ENCODE measurements at places on chromosomes 3 and 15. TPM values are rescaled to one million over a fixed set of nuclear protein-coding genes. Genes with fewer than 3 reads are reported as not detected.
A peak's percentile ranks its signal among the peaks of the same experiment; 100 is the strongest.

GRCh38 chr3:134597390-134597970 lies 53.3 kb downstream of the KY start:
- DNase-seq = no peak

GRCh38 chr15:75661100-75661755 lies 13.5 kb downstream of the SNX33 start:
- DNase-seq = peak; percentile 59

- DNase-seq = no peak
Observed at GRCh38 chr3:152380043-152380442, 111.3 kb downstream of the MBNL1 start.

- no peak for DNase-seq
Observed at GRCh38 chr3:64140651-64141050, 84.6 kb downstream of the PRICKLE2 start.

DNA sequence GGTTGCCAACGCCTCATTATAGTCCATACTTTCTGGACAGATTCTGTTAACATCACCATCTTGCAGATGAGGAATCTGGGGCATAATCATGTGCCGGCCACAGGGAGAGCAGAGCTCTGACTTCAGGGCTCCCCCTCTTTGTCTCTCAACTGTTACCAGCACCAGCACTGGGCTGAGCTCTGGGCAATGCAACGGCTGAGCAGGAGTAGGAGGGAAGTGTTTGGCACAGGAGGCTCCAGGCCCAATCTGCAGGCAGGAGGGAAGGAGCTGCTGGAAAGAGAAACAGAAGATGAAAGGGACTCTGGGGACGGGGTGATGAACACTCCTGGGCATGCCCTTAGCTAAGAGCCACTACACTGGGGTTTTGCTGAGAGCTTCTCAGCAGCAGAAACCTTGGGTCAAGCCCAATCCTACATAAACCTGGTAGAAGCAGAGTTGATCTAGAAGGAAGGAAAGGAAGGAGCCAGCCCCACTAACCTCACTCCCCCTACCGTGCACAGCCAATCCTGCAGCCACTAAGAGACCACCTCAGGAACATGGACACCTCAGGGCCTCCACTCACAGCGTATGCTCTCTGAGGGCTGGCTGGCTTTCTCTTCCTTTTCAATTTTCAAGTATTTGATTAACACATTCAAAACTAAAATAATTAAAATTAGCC lies 73.1 kb upstream of the SPATA12 start:
- DNase-seq = no peak

Gene P2RY1
- total RNA-seq = 37.8 TPM

Gene CATSPER2
- total RNA-seq = 7.0 TPM

All from mucosa of descending colon (tissue), 3 donors.